ENCODE measurements at places on chromosomes 5 and 9.

DNA sequence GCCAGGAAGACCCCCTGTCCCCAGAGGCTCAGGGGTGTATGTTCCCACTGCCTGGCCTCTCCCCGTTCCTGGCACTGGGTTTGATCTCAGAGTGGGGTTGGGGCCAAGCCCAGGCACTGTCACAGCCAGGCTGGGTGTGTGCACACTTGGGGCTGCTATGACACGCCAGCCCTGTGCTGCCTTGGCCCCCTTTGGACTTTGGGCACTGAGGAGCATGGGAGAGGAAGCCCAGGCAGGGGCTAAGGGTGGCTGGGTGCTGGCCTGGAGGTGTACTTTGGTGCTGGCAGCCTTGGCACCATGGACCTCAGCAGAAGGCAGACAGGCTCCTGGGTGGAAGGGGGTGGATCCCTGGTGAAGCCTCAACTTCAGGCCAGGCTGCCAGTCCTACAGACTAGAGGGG, 223.6 kb upstream of the ISL1 start:
- DNase-seq, result no peak

DNA sequence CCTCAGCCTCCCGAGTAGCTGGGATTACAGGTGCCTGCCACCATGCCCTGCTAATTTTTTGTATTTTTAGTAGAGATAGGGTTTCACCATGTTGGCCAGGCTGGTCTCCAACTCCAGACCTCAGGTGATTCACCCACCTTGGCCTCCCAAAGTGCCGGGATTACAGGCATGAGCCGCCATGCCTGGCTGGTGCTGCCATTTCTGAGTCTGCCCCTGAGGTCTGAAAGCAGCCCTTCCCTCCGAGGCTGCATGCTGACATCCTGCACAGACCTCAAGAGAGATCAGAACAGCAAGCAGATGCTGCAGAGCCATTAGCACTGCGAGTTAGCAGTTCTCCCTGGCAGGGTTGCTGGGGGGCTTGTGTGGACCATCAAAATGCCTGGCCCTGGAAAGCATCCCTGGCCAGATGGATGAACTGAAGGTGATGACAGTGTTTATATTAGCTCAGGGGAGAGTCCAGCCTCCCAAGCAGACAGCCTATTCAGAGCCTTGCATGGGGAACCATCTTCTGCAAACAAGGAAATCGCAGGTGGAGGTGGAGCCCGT, 176.5 kb upstream of the PANK3 start:
- DNase-seq, result no peak

DNA sequence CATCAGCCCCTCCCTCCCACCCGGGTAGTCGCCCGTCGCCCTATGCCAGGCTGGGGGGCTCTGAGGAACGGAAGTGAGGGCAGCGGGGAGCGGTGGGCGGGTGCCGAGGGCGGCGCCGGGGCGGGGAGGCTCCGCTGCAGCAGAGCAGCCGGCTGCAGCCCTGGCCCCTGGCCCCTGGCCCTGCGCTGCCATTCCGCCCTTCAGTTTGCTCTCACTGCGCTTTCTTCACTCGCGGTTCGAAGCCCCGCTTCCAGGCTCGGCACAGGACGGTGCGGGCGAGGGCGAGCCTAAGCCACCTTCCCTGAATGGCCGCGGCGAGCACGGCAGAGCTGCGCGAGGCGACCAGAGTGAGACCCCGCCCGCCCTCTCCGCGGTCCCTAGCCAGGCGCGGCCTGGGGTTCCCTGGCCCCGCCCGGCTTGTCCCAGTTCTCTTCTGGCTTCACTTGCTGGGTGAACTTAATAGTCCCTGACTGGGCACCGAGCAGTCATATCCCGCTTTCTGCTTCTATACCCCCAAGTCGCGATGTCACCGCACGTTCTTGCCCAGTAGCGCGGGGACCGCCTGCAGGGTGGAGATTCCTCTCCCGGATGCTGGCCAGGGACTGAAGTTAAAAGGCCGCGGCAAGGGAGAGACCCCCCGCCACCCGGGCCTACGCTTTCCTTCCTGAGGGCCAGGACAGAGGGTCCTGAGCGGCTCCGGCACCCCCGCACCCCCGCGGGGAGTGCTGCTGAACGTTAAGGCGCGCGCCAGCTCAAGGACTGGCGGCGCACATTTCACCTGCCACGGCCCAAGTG, 623 bp upstream of the TRIM36 start:
- peak; percentile 51 for DNase-seq

GRCh38 chr9:111298731-111299598, 31.1 kb downstream of the OR2K2 start:
- DNase-seq, result no peak

DNA sequence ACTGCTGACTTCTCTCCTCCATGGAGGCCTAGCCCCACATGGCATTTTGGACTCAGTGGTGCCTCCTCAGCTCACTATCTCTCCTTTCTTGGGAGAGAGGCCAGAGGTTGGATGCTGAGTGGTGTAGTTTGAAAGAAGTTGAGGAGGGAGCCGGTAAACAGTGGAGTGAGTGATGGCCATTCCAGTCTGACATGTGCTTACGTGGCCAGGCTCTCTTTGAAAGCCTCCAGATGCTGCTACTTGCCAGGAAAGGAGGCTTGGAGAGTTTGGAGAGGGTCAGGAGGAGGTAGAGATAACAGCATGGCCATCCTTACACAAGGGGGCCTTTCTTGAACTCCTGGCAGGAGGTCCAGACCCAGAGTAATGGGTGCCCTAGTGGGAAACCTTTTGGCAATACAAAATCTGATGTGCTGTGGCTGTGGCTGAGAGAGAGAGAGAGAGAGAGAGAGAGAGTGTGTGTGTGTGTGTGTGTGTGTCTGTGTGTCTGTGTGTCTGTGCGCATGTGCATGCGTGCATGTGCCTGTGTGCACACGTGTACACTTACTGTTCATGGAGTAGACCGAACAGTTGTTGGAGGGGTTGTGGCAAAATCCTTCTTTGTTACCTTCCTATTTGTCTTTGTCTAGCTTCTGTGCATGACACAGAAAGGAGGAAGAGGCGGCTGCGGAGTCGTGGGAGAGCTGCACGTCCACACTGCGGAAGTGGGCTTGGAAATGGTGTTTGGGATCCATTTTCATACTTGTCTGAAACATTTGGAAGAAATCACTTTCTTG, 37.8 kb downstream of the RALGPS1 start:
- no peak for DNase-seq

Data from colonic mucosa (tissue), 4 donors.